ENCODE measurements at places on chromosomes 2 and 18.

DNA sequence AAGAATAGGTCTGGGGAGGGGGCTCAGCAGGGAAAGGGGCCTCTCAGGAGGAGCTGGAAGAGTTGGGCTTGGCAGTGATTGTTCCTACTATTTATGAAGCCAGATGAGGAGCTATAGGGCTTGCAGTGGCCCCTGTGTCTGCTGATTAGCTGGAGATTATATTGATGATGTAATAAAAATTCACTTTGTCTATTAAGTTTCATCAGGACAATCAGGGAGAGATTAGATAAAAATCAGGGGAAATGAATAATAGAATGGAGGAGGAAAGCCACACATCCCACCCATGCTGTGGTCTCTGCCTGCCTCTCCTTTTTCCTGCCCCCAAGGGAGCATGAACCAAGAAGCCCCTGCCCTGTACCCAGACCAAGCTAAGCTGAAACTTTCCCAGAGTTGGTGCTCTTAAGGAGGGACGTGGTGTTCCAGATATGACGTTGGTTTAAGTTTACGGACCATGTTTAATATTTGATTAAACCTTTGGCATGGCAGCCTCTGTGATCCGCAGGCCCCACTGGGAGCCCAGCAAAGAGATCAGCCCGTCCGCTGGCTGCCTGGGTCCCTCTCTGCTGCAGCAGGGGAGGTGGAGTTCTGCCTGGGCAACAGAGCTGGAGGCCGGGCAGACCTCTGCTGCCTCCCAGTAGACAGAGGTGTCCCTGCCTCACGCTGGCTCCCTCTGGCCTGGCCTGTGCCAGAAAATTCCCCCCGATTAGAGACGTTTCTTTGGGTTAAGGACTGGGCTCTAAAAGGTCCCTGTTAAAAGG lies 15.3 kb downstream of the CELF4 start:
- DNase-seq, result no peak

GRCh38 chr18:46856973-46857372 lies 60.3 kb downstream of the PIAS2 start:
- DNase-seq, result no peak

- no peak for DNase-seq
Measured at GRCh38 chr2:50602636-50603327, 429.1 kb downstream of the NRXN1 start.

- DNase-seq, result no peak
Measured at GRCh38 chr2:3517948-3518495, 1.3 kb downstream of the ADI1 start.

DNA sequence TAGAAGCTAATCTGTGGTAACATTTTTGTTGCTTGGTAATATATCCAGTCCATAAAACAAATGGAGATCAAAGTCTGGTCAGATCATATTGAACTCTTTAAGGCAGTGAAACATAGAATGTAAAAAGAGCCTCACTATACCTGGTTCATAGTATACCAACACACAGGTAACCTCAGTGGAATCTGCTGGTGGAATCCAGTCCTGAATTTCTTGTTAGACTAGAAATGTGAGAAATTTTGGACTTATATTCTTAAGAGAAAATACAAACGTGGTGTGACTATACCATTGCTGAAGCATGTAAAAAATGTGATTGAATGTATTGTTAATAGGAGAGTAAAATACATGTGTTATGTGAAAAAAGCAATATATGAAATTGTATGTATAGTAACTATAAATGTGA lies 46.1 kb upstream of the GRHL1 start:
- no peak for DNase-seq

- peak; percentile 68 for DNase-seq
Measured at GRCh38 chr18:22559414-22560274, 141.9 kb upstream of the CTAGE1 start.

DNA sequence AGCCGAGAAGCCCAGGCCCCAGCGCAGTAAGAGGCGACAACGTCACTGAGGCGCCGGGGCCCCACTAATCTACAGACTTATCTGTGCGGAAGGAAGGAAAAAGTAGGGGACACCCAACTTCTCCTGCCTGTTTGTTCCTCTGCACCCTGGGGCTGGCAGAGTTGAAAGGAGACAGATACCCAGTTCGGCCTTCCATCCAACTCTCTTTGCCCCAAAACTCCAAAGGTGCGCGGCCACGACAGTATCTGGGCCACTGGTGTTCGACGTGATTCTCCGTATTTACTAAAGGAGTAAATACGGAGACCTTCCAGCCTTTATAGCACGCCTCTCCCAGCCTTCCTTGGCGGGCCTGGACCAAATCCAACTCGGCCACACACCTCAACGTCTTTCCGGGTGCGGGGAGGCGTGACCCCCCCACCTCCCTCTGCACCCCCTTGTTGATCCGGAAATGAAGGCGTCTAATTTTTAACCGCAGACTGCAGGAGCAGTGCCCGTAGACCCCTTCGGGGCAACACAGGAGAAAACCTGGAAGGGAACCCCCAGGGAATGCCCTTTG lies 1.6 kb downstream of the SMAD7 start:
- no peak for DNase-seq

DNA sequence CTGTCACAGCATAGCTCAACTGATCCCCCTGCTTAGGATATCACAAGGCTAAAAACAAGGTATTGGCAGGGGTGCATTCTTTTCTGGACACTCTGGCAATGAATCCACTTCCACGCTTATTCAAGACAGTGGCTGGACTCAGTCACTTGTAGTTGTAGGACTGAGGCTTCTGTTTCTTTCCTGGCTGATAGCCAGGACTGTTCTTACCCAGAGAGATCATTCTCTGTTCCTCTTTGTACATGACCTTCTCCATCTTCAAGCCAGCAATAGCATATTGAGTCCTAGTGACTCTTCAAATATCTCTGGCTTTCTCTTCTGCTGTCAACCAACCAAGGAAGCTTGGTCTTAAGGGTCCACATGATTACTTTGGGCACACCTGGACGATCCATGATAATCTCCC lies 241.3 kb downstream of the RBM43 start:
- no peak for DNase-seq

GRCh38 chr2:71333619-71334018 lies 2.0 kb downstream of the ZNF638 start:
- no peak for DNase-seq

DNA sequence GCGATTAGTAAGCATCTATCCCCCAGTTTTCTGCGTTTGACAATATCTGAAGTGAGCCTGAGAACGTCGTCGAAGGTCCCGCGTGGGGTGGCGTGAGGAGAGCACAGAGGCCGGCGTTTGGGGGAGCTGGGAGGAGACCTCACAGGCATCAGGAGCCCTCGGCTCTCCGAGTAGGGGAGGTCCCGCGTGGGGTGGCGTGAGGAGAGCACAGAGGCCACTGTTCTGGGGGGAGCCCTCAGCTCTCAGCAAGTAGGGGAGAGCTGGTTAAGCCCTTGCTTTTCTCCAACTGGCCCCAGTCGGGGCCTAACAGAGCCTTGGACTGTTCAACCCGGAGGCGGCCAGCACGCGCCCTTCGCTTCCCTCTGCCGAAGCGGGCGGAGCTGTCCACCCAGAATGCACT lies 134.3 kb downstream of the NFATC1 start:
- no peak for DNase-seq

DNA sequence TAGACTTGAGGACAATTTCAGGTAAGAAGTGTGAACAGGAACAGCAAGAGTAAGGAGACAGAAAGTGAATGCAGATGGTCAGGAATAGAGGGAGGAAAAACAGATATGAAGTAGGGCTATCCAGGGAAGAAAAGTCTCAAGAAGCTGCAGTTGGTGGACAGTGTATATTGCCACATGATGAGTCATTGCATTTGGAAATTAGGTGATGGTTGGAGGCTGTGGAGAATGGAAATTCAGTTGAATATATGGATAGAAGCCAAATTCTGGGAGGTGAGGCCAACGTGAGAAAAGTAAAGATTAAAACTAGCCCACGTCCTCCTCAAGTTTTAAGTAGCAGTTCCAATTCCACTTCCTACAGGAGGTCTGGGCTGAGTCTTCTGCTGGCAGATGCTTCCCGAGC lies 158.4 kb downstream of the UBE2E3 start:
- peak; percentile 8 for DNase-seq

DNA sequence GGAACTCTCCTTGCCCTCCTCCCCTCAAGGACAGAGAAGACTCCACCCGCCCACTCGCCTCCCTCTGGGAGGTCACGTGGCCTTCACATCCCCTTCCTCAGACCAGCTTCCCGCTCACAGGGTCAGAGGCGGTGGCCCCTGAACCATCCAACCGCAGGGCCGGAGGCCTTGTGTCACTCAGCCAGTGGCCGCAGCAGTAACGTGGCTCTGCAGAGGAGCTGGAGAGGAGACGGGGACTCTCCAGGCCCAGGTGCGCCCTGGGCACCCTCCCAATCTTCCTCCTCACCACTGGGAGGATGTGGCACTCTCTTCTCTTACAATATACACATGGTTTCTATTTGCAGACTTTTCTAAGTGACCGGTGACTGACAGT lies 161.7 kb downstream of the TWIST2 start:
- DNase-seq, result no peak

GRCh38 chr2:234258562-234259141 lies 208.2 kb downstream of the SPP2 start:
- DNase-seq, result peak; percentile 78

GRCh38 chr2:147829106-147829505 lies 15.7 kb upstream of the ACVR2A start:
- DNase-seq, result peak; percentile 79

GRCh38 chr18:6009756-6010155 lies 114.4 kb upstream of the TMEM200C start:
- DNase-seq, result no peak

GRCh38 chr2:161370981-161371380 lies 45.1 kb upstream of the TBR1 start:
- DNase-seq, result no peak

GRCh38 chr2:42942990-42943493 lies 150.7 kb upstream of the HAAO start:
- no peak for DNase-seq

DNA sequence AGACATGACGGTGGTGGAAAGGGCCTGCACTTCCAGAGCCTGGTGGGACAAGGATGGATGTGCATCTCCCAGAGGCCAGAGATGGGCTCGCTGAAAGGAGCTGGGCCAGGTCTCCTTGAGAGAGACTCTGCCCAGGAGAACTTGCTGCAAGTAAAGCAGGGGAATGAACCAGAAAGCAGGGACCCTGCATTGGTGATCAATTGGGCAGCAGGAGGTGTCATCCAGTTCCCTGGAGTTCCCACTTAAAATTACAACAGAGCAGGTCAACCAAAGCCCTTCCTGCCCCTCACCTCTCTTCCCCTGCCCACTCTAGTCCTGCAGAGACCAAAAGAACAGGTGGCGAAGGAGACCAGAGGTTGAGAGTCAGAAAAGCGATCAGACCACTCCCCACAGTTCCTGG lies 69.7 kb upstream of the CAB39 start:
- DNase-seq, result no peak

DNA sequence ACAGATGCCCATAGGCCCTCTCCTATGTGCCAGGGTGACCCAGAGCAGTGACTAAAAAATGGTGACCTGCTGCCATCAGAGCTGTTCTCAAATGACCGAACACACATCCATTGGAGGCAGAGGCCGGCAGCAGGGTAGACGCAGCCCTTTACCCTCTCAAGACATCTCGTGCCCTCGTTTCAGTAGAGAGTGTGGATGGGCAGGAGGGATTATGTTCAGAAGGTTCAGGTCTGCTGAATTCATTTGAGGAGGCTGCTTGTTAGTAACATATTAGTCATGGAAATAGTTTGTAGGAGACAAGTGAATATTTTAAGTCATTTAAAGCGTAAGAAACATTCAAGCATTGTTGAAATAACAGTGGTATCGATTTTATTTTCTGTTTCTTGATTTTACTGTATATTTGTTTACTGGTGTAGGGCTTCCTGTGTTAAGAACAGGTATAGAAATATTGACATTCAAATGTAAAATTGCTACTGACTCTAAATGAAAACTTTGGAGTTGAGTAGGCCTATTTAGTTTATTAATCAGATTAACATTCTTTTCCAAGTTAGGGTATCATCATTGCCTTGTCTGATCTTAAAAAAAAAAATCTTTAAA lies 82.6 kb downstream of the ZNF532 start:
- DNase-seq, result no peak

GRCh38 chr2:44155666-44156446 lies 12.8 kb upstream of the PPM1B start:
- DNase-seq, result peak; percentile 73

- DNase-seq, result no peak
Measured at GRCh38 chr2:109712746-109713145, 81.4 kb upstream of the RGPD5 start.

- DNase-seq, result peak; percentile 44
Measured at GRCh38 chr2:6823111-6823510, 42.6 kb downstream of the CMPK2 start.

GRCh38 chr2:10765461-10765860 lies 44.0 kb downstream of the ATP6V1C2 start:
- no peak for DNase-seq

GRCh38 chr18:23154030-23154429 lies 18.7 kb downstream of the CABLES1 start:
- no peak for DNase-seq

- DNase-seq, result no peak
Measured at GRCh38 chr2:229269941-229270340, 1.1 kb downstream of the PID1 start.

- no peak for DNase-seq
Measured at GRCh38 chr2:85522090-85522647, 16.8 kb upstream of the MAT2A start.

GRCh38 chr18:11989174-11989573 lies 7.9 kb downstream of the IMPA2 start:
- DNase-seq, result no peak
